Activated CD4-positive, alpha-beta memory T cell treated with anti-CD3 and anti-CD28 coated beads for 36 hours (primary cell): ENCODE measurements at places on chromosomes 3 and 15.
A peak's percentile ranks its signal among the peaks of the same experiment; 100 is the strongest.

- DNase-seq, result no peak
These were observed 173.6 kb downstream of the UACA start for GRCh38 chr15:70589728-70590127.

GRCh38 chr3:123267821-123268220, 66.1 kb downstream of the SEC22A start:
- no peak for DNase-seq

DNA sequence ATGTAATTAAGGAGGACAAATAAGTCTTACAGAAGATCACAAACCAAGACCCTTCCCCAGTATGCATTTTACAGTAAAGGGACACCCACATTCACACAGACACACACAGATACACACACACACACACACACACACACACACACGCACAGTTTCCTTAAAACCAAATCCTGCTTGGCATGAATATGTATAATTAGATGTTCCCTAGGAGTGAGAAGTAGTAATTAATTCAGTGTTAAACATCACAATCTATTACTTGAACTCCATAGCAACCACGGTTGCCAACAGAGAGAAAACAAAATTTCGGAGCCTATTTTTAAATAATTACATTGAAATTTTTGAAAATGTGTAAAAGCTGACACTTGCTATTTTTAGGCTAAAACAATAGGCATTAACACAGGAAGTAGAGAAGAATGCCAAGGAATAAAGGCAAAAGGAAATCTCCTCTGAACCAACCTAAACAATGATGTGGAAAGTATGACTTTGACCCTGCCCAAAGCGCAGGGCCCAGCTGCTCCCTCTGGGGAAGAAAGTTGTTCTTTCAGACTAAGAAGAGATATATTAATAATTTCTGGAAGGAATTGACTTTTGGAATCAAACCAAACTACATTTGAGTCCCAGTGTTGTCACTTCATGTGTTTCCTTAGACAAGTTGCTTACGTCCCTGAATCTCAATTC, 215.3 kb downstream of the CPNE4 start:
- no peak for DNase-seq

DNA sequence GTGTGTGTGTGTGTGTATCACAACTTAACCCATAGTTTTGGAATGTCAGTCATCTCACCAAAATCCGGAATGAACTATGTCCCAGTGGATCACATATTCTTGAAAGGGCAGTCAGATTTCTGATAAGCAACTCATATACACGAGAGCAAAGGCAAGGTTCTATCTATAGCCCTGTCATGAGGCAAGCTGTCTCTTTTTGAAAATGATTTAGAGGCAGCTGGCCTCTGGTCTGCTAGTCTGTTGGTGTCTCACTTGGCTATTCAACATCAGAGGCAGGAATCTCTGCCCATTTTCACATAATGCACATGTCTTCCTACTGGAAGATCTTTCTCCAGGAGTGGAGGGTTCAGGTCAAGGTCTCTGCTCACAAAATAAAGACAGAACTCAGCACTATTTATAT, 79.8 kb downstream of the CNTN6 start:
- no peak for DNase-seq

DNA sequence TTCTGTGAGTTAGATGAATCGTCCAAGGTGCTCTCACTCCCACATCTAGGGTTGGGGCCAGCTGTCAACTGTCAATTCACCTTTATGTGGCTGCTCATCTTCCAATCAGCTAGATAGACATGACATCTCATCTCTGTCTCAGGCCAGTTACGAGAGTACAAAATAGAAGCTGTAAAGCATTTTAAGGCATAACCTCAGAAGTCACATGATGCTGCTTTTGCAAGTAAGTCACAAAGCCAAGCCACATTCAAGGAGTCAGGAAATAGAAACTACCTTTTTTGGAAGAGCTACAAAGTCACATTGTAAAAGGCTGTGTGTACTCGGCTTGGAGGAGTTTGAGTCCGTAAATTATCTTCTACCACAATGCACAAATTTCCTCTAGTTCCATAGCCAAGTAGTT, 5.1 kb upstream of the CCR1 start:
- peak; percentile 20 for DNase-seq

GRCh38 chr15:28942046-28942445, 56.3 kb downstream of the APBA2 start:
- DNase-seq, result peak; percentile 43

GRCh38 chr3:37800022-37800551, 61.6 kb upstream of the CTDSPL start:
- DNase-seq, result no peak

DNA sequence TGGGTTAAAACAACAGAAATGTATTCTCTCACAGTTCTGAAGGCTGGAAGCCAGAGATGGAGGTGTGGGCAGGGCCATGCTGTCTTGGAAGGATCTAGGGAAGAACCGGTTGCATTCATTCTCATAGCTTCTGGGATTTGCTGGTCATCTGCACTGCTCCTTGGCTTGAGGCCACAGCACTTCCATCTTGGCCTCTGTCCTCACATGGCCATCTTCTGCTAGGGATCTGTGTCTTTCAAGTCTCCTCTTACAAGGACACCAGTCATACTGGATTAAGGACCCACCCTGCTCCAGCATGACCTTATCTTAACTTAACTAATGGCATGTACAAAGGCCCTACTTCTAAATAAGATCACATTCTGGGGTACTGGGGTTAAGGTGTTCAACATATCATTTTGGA, 47.7 kb downstream of the RPLP1 start:
- no peak for DNase-seq

- no peak for DNase-seq
These were observed 257.8 kb downstream of the EBLN2 start for GRCh38 chr3:73319179-73319769.

GRCh38 chr3:154584974-154585373, 155.0 kb upstream of the GPR149 start:
- no peak for DNase-seq

DNA sequence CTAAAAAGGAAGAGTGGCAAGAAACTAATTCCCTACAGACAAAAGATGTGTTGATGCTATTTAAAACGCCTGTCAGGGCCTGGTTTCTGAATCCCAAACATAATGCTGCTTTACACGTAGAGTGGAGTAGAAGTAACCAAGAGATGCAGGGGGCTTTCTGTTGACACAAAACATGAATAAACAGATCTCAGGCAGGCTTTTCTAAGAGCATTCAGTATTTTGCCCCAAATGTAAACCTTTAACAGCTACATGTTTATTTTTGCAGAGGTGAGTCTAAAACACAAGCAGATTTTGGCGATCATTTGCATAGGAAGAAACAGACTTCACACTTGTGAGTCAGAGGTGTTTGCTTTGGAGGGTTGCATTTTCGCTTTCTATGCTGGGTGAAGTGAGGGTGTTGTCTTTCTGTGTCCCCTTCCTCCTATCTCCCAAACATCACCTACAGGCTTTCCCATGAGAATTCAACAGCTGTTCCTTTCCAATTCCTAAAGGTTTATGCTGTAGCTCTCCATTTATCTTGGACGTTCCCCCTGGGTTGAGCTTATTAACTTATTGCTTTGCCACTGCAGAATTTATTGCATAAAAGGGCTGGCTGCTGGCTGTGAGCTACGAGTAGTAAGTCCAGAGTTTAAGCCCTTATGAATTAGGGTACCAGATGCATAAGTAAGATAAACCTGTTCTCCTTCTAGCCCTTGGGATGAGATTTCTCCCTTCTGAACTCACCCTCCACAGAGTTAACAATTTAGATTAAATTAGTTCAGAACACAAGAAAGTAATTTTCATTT, 156.7 kb downstream of the DIPK2A start:
- no peak for DNase-seq
